Large intestine (tissue), 12 donors: ENCODE measurements at places on chromosomes 6 and 20. TPM values are rescaled to one million over a fixed set of nuclear protein-coding genes. Genes with fewer than 3 reads are reported as not detected.
A peak's percentile ranks its signal among the peaks of the same experiment; 100 is the strongest.

VIP gene
- 46.0 TPM for polyA plus RNA-seq

CALHM6 gene
- polyA plus RNA-seq, result 7.8 TPM

KCNQ2 gene
- polyA plus RNA-seq, result 5.2 TPM

EDN3 gene
- 17.7 TPM for polyA plus RNA-seq

SGK2 gene
- 21.9 TPM for polyA plus RNA-seq

PPIL6 gene
- 3.8 TPM for polyA plus RNA-seq

WFDC12 gene
- not detected for polyA plus RNA-seq

SIRPD gene
- polyA plus RNA-seq, result 0.19 TPM

BPIFA1 gene
- not detected for polyA plus RNA-seq

GRCh38 chr6:113377362-113377942, 479.7 kb upstream of the MARCKS start:
- no peaks in the 10 kb centered on the region for H3K27me3 ChIP-seq
- DNase-seq, result no peak
- no peak overlapping the region for H3K4me3 ChIP-seq
- H3K4me1 ChIP-seq, result no peaks in the 10 kb centered on the region
- H3K27ac ChIP-seq, result no peak overlapping the region

DNA sequence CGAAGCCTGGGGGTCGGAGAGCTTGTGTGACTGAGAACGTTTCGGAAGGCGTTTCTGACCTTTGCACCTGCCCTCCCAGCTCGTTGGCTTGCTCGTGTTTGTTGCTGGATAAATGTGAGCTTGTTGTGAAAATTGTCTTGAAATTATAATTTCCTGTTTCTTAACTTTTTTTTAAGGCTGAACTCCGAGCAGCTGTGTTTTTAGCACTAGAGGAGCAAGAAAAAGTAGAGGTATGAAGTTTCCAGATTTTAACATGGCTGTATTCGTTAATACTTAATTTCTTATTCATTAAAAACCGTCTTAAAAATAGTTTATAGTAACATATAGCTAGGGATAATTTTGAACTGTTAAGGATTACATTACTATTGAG, 672 bp downstream of the CEP43 start:
- H3K27ac ChIP-seq, result peak overlapping the region; percentile 71
- no peaks in the 10 kb centered on the region for H3K27me3 ChIP-seq
- peak overlapping the region; percentile 78 for H3K4me3 ChIP-seq
- H3K36me3 ChIP-seq, result peaks cover 5% of the 10 kb centered on the region

- no peak overlapping the region for H3K4me3 ChIP-seq
- H3K27ac ChIP-seq, result no peak overlapping the region
- no peak for DNase-seq
These were observed 290.0 kb downstream of the PACRG start for GRCh38 chr6:163017801-163018200.

- no peak for DNase-seq
- H3K27me3 ChIP-seq, result no peaks in the 10 kb centered on the region
- H3K4me3 ChIP-seq, result no peak overlapping the region
- H3K4me1 ChIP-seq, result peaks cover 11% of the 10 kb centered on the region
These were observed 193.0 kb upstream of the PROKR2 start for GRCh38 chr20:5509803-5510202.

DNA sequence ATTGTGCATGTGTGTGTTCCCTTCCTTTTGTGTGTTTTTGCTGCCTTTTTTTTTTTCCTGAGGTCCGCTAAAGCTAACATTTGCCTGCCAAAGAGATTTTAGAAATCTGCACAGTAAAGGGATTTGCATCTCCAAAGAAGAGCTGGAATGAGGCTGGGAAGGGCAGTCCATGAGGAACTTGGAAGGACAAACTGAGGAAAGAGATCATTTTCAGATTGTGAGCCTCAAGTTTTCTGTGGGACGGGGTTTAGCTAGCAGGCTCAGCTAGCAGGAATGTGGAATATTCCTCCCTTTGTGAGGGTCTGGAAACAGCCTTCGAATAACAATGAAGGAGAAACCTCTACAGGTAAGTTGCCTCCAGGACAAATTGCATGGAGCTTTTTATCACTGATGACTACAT, 3.8 kb downstream of the INSM1 start:
- no peak for DNase-seq
- peaks cover 83% of the 10 kb centered on the region for H3K27me3 ChIP-seq
- no peaks in the 10 kb centered on the region for H3K36me3 ChIP-seq
- H3K27ac ChIP-seq, result no peak overlapping the region
- peaks cover 7% of the 10 kb centered on the region for H3K4me1 ChIP-seq
- no peak overlapping the region for H3K4me3 ChIP-seq

- no peak overlapping the region for H3K27ac ChIP-seq
- H3K4me1 ChIP-seq, result peaks cover 2% of the 10 kb centered on the region
- H3K4me3 ChIP-seq, result no peak overlapping the region
- no peak for DNase-seq
These were observed 67.5 kb downstream of the JARID2 start for GRCh38 chr6:15313367-15313766.

DNA sequence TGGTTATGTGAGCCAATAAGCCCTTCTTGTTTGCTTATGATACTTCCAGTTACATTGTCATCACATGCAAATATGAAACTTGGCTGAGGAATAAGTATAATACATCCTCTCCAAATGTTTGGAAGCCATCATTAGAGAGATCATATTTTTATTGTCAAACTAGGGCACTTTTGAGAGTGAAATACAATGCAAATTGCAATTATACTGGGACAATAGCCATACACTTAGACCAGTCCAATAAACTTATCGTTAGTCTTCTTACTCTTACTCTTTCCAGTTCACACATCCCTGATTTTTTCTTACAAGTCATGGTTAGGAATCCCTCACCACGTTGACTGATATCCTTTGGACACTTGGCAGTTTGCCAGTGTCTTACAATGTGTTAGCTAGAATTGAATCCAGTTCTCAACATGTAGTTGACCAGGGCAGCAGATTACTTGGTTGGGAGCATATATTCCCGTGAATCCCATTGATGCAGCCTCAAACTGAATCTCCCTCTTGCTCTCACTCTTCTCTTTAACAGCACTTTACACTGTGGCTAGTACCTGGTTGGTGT, 519.7 kb upstream of the ID4 start:
- no peak overlapping the region for H3K4me3 ChIP-seq
- no peaks in the 10 kb centered on the region for H3K27me3 ChIP-seq
- no peaks in the 10 kb centered on the region for H3K4me1 ChIP-seq
- no peak for DNase-seq
- no peak overlapping the region for H3K27ac ChIP-seq
- no peaks in the 10 kb centered on the region for H3K36me3 ChIP-seq

GRCh38 chr6:44268095-44268628, 2.1 kb upstream of the TMEM151B start:
- no peak overlapping the region for H3K27ac ChIP-seq
- H3K4me3 ChIP-seq, result no peak overlapping the region
- H3K27me3 ChIP-seq, result peaks cover 45% of the 10 kb centered on the region

GRCh38 chr20:38667417-38667956, 56.8 kb upstream of the SLC32A1 start:
- peaks cover 22% of the 10 kb centered on the region for H3K27me3 ChIP-seq
- no peak overlapping the region for H3K27ac ChIP-seq
- H3K4me1 ChIP-seq, result no peaks in the 10 kb centered on the region
- DNase-seq, result no peak

DNA sequence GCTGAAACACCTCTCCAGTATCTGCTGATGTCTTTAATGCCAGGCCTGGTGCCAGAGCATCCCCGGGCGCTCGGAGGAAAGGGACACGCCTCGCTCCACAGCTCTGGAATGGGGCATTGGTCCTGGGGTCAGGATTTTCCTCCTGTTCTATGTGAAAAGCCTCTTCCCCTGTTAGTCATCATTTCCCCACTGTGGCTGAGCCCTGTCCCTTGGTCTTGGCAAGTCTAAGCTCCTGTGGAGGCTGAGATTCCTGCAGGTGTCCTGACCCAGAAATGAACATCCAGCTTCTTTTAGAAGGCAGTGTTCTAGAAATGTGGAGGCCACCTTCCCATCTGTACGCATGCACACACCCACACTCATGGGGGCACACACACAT, 19.4 kb downstream of the SYNDIG1 start:
- no peaks in the 10 kb centered on the region for H3K36me3 ChIP-seq
- H3K27me3 ChIP-seq, result no peaks in the 10 kb centered on the region
- DNase-seq, result no peak
- no peaks in the 10 kb centered on the region for H3K4me1 ChIP-seq

DNA sequence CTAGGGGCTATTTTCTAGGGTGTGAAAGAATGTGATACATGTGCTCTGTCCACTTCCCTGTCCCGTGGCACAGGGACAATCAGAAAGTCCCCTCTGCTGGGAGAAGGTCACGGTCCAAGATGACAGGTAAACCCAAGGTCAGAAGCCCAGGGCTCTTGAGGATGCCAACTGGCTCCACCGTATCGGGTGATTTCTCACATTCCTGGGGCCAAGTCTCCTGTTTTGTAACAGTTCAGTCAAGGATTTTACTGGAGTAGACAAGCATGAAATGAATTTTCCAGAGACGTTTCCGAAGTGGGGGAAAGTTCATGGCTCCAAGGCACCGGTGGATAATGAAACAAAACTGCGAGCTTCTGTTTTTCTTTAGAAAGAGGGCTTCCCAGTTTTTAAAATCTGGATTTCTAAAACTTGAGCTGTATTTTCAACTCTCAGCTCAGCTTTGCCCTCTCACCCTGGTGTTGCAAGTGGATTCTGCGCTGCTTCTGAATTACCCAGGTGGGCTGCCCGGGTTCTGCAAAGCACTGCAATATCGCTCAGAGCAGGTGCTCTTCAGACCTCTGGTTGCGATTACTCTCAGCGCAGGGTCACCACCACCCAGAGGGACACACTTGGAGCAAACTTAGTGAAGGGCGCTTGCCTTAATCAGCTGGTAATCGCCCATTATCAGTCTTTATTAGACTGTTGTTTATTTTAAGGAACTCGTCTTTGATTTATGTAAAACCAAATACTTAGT, 64.4 kb upstream of the TMEM170B start:
- H3K4me1 ChIP-seq, result no peaks in the 10 kb centered on the region
- H3K27me3 ChIP-seq, result no peaks in the 10 kb centered on the region
- H3K36me3 ChIP-seq, result no peaks in the 10 kb centered on the region
- no peak overlapping the region for H3K27ac ChIP-seq
- no peak for DNase-seq

GRCh38 chr6:21332077-21332476, 261.5 kb upstream of the SOX4 start:
- H3K27ac ChIP-seq, result no peak overlapping the region
- no peaks in the 10 kb centered on the region for H3K4me1 ChIP-seq
- no peak overlapping the region for H3K4me3 ChIP-seq
- no peak for DNase-seq
- no peaks in the 10 kb centered on the region for H3K27me3 ChIP-seq

GRCh38 chr6:150928882-150929281, 63.4 kb downstream of the MTHFD1L start:
- no peaks in the 10 kb centered on the region for H3K36me3 ChIP-seq
- DNase-seq, result no peak
- no peaks in the 10 kb centered on the region for H3K4me1 ChIP-seq
- H3K27me3 ChIP-seq, result no peaks in the 10 kb centered on the region
- no peak overlapping the region for H3K4me3 ChIP-seq

DNA sequence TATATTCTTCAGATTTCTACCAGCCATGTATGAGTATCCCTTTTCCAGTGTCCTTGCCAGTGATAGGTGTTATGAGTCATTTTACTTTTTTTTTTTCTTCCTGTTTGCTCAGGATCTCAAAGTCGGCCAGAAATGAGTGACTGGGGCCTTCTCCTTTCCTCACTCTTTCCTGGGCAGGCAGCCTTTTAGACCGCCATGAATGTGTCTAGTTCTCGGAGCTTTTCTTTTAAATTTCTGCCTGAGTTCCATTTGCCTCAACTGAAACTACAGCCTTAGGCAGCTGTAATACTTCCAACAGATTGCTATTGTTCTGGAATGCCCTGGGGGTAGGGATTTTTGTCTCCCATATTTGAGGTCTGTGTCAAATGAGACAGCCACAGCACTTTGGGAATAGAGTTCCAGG, 83.7 kb downstream of the STXBP5 start:
- no peak overlapping the region for H3K4me3 ChIP-seq
- H3K27me3 ChIP-seq, result no peaks in the 10 kb centered on the region
- DNase-seq, result no peak
- no peak overlapping the region for H3K27ac ChIP-seq

- peak overlapping the region; percentile 20 for H3K27ac ChIP-seq
- H3K36me3 ChIP-seq, result no peaks in the 10 kb centered on the region
- no peak for DNase-seq
- H3K27me3 ChIP-seq, result no peaks in the 10 kb centered on the region
These were observed 7.4 kb upstream of the LAMA5 start for GRCh38 chr20:62374331-62375152.

- DNase-seq, result no peak
- H3K27me3 ChIP-seq, result no peaks in the 10 kb centered on the region
- H3K36me3 ChIP-seq, result no peaks in the 10 kb centered on the region
- H3K27ac ChIP-seq, result no peak overlapping the region
- H3K4me3 ChIP-seq, result no peak overlapping the region
These were observed 122.3 kb downstream of the TBXT start for GRCh38 chr6:166045173-166045859.

DNA sequence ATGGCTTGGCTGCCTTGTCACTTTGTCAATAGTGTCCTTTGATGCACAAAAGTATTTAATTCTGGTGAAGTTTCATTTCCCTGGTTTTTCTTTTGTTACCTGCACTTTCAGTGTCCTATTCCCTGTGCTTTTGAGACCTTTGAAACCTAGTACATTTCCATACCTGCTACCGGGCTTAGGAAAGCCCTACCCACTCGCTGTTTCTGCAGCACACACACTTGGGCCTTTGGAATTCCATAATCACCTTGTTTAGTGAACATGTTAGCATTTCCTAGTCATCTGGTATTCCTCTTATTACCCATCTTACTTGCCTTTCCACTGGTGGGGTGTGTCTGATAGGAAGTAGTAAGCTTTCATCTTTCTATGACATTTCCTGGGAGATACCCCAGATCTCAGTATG, 19.3 kb upstream of the SYNDIG1 start:
- peak; percentile 56 for DNase-seq
- peak overlapping the region; percentile 42 for H3K27ac ChIP-seq
- no peak overlapping the region for H3K4me3 ChIP-seq
- peaks cover 15% of the 10 kb centered on the region for H3K4me1 ChIP-seq
